Foreskin keratinocyte (primary cell): ENCODE measurements at places on chromosomes 13 and 19.

- no peak for DNase-seq
These were observed 57.8 kb downstream of the MBNL2 start for GRCh38 chr13:97279913-97280312.

- no peak for DNase-seq
These were observed 667 bp upstream of the ZNF790 start for GRCh38 chr19:36838784-36839324.

- no peak for DNase-seq
These were observed 23.2 kb downstream of the CABP5 start for GRCh38 chr19:48020686-48021085.

DNA sequence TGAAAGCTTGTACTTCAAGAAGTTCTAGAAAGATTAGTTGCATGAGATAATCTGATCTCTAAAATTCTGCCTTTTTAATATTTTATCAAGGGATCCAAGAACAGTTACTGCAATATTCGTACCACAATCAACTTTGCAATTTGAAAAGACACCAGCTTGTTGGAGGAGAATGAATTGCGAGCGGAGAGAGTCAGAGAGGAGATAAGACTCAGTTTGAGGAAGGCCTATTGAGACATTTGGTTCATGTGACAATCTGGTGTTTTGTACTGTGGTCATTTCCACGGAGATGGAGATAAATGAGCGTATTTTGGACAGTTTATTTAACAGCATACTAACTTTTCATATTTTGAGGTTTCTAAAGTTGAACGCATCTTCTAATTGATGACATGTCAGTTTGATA, 1276.0 kb downstream of the EFNB2 start:
- DNase-seq, result no peak

- DNase-seq, result no peak
These were observed 57.4 kb downstream of the ZNF728 start for GRCh38 chr19:22945560-22945959.

- no peak for DNase-seq
These were observed 871.1 kb downstream of the UQCRFS1 start for GRCh38 chr19:28341810-28342350.
